ENCODE measurements at places on chromosomes 1 and 21. TPM values are rescaled to one million over a fixed set of nuclear protein-coding genes. Genes with fewer than 3 reads are reported as not detected.

- no peak for DNase-seq
Measured at GRCh38 chr1:223048026-223048425, 95.0 kb downstream of the TLR5 start.

- no peak for DNase-seq
Measured at GRCh38 chr1:86951430-86951829, 37.0 kb downstream of the HS2ST1 start.

HSPA6 gene
- 0.17 TPM for total RNA-seq

OR2G6 gene
- not detected for total RNA-seq

DNA sequence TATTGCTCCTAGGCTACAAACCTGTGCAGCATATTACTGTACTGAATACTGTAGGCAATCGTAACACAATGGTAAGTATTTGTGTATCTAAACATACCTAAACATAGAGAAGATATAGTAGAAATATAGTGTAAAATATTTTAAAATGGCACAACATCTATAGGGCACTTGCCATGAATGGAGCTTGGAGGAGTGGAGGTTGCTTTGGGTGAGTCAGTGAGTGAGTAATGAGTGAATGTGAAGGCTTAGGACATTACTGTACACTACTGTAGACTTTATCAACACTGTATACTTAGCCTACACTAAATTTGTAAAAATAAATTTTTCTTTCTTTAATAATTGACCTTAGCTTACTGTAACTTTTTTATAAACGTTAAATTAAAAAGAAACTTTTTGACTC, 7.9 kb downstream of the LEFTY2 start:
- DNase-seq = no peak

DNA sequence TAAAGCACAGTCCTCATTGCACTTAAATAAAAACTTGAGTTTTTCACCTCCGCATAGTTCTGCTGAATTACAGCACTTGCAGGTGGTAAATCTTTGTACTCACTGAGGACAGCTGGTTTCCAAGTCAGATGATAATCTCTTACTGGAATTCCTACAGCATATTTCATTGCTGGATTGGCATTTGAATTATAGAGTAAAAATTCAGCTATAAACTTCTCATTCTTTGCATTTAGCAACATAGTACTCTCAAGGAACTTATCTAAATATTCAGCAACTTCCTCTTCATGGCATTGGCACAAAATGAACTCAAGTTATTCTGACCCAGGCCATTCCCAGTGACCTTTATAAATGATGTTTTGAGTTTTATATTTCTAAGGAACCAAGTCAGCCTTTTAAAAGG, 23.4 kb downstream of the GORAB start:
- no peak for DNase-seq

GRCh38 chr1:221559911-221560310, 182.0 kb downstream of the DUSP10 start:
- no peak for DNase-seq

DNA sequence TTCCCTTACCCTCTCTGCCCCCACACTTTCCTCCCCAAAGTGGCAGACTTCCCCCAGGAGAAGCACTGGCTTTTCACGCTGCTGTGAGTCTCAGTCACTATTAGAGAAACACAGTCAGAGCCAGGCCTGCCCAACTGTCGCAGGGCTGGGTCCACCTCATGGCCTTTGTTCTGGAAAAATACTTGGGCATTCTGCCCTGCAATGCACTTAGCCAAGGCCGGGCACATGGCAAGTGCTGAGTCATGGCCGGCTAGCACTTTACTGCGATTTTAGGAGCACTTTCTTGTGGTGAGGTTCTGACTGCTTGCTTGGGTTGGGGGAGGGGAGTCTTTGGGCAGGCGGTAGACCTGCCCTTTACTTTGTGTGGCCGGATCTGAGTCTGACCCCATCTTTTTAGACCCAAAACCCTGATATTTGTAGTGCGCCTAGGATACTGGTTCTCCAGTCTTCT, 7.7 kb downstream of the EPHX1 start:
- DNase-seq = no peak

IGSF21 gene
- 28.5 TPM for total RNA-seq

DNA sequence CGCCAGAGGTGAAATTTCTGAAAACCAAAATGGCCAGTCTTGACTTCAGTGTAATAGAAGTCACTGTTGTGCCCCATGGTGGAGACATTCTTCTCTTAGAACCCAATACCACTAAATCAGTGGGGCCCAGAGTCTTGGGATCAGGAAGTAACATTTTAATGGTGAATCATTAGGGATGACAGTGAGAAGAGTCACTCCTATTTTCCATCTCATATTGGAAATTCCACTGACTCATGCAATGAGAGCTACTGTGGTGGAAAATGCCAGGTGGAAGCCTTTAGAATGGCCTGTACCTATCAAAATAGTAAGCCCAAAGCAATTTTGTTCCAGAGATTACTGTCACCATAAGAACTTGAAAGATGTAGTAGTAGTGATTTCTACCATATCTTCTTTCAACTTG, 20.6 kb upstream of the PPM1J start:
- no peak for DNase-seq

- no peak for DNase-seq
Measured at GRCh38 chr1:42419126-42419821, 36.5 kb downstream of the ZMYND12 start.

DNA sequence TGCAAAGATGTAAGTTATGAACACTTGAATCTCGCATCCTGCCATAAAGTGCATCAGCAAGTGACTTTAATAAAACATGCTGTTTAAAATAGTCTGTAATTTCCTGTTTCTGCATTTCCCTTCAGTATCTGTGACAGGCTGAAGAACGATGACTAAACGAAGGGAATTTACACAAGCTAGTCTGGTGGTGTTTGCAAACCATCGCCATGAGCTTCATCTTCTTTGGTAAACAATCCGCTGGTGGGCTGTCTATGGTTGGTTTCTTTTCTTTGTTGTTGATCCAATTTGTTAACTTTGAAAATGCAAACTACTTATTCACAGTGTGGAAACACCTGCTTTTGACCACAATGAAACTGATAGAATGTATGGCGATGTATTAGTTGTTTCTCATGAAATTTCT, 13.9 kb downstream of the SERTAD4 start:
- no peak for DNase-seq

PTGFR gene
- not detected for total RNA-seq

GRCh38 chr1:24968941-24969585, 39.0 kb upstream of the RUNX3 start:
- no peak for DNase-seq

DIO1 gene
- total RNA-seq = not detected

LRRC3 gene
- total RNA-seq = 5.9 TPM

- DNase-seq = no peak
Measured at GRCh38 chr1:232844791-232845190, 39.6 kb downstream of the MAP10 start.

DNA sequence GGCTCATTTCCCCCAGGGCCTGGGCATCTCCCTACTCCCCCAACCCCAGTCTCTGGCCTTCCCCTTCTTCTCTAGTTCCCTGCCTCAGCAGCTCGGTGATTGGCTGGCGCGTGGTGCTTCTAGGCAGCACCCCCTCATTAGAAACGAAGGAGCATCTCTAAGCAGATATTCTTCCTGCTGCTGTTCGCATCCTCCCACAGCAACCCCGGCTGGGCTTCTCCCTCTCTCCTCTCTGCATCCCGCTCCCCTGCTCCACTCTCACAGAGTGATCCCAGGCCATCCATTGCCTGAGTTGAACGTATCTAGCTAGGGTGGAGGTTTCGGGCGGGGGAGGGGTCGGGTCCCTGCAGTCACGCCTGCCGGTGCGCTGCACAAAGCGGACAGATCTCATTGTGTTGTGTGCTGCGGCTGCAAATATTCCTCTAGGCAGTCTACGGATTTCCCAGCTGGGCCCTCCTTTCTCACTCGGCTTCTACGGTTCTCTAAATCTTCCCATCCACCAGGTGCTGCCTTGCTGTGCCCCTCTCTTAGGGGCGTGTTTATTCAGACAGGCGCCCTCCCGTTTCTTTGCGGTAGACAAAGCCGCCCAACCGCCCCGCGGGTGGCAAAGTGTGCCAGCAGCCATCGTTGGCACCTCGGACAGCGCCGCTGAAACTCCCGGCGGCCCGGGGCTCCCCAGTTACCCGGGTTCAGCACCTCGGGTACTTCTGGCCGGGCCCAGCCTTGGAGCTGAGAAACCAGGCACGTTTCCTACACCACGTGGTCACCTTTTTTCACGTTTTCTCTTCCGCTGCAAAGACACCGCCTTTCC, 2.2 kb downstream of the CACNA1E start:
- no peak for DNase-seq

- DNase-seq = no peak
Measured at GRCh38 chr1:185767508-185768120, 33.4 kb downstream of the HMCN1 start.

DNA sequence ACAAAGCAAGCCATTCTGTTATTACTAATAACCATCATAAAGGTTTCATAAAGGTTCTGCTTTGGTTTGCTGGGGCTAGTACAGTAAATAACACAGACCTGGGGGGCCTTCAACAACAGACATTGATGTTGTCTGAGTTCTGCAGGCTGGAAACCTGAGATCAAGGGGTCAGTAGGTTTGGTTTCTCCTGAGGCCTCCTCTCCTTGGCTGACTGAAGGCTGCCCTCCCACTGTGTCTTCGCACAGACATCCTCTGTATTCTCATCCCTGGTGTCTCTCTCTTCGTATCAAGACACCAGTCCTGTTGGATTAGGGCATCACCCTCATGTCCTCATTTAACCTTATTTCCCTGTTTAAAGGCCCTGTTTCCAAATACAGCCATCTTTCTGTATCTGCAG, 37.3 kb downstream of the HUNK start:
- no peak for DNase-seq

CYP4A22 gene
- total RNA-seq = not detected

DNA sequence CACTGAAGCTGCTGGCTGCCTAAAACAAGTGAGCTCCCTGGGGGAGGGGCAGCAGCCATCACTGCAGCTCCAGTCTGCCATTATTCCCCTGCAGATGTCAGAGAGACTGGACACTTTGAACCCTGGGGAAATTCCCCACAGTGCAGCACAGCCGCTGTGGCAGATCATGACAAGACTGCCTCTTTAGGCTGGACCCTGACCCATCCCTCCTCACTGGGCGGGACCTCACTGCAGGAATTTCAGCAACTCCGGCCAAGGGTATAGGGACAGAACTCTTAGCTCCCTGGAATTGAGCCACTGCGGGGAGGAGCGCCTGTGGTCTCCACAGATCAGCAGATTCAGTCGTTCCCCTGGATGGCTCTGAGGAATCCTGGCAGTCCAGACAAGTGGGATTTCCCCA, 964.6 kb downstream of the BRINP3 start:
- no peak for DNase-seq

- no peak for DNase-seq
Measured at GRCh38 chr1:3275471-3276340, 178.8 kb upstream of the ARHGEF16 start.

- DNase-seq = no peak
Measured at GRCh38 chr1:161943737-161944136, 79.9 kb downstream of the OLFML2B start.

DNA sequence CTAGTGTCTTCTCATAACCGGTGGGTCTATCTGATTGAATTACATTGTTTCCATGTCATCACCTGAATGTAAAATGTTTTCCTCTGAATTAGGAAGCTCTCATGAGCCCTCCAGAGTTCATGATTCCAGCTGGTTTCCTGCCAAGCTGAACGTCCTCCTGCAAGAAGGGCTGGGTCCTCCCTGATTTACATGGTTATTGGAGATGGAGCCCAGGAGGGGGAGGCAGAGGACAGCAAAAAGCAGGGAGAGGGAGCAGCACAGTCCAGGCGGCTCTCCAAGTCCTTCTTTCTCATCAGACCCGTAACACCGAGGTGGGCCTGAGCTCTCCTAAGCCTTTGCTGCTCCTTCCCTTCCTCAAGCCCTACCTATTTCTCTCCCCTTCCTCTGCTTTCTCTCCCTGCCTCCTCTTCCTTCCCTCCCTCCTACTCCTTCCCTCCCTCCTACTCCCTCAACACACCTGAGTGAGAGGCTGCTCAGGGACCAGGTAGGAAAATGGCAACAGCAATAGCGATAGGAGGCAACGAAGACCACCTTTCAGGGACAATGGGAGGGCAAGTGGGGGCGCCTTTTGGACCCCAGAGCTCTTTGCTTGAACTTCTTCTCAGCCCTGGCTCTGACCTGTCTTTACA, 265.9 kb downstream of the PRDM2 start:
- DNase-seq = peak; percentile 33

DNA sequence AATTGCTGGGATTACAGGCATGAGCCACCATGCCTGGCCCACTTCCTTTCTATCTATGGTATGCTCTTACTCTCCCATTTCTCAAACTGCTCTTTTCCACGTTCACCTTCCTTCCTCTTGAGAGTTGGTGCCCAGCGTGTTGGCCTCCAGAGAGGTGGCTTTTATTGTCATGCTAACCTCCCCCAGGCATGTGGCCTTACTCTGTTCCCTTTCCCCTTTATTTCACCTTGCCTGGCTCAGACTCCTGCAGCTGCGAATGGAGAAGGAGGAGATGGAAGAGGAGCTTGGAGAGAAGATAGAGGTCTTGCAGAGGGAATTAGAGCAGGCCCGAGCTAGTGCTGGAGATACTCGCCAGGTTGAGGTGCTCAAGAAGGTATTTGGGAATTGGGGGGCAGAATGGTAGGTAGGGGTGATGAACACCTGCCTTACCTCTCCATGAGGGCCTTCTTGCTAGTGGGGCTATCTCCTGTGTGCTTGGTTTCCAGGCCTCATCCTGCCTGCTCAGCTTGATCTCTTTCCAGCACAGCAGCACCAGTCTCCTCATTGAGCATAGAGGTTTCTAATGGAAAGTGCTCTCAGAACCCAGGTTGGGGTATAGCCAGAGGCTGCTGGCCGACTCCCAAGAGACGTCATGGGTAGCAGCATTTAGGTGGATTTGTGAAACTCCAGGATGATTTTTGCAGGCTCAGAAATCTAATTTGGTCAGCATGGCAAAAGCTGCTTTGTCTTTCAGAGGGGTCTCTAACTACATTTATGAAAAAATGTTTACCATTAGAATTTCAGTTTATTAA, 13.2 kb upstream of the TUFT1 start:
- no peak for DNase-seq

DNA sequence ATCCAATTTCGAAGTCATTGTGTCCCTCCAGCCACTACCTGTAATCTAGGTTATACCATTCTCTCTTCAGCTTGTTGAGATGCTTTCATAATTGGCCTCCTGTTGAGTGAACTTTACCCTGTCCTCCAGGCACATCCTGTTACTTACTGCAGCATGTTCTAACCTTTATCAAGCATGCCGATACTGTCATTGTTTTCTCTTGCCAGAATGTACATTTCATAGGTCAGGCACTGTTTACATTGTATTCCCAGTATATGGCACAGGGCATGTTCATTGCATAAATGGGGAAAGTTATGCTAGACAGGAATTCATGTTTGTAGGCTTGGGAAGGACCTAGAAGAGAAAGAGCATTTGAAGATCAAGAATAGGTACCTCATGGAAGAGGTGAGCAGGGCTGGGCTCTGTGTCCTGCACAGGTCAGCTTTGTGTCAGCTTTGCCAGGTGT, 10.2 kb downstream of the CXADR start:
- DNase-seq = no peak

DNA sequence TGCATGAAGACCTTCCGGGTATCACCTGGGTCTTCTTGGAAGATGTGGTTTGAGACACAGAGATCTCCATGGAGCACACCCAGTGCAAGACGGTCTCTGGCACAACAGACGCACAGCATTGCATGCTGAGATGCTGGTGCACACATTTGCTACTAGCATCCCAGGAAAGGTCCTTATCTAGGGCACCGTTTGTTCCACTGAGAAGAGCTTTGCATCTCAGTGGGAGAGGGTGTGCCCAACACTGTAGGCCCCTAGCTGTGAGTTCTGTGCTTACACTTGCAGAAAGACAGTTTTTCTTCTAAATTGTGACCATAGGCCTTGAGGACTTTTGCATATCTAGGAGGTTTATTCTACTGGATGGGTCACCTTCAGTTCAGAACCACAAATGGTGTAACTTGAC, 554.1 kb downstream of the MATN1 start:
- no peak for DNase-seq
